ENCODE measurements at places on chromosomes 1 and 21. TPM values are rescaled to one million over a fixed set of nuclear protein-coding genes. Genes with fewer than 3 reads are reported as not detected.

The LCE2B gene
- total RNA-seq, result not detected

The KCNE1 gene
- 0.17 TPM for total RNA-seq

The LCE1B gene
- not detected for total RNA-seq

The RAB7B gene
- total RNA-seq, result 13.6 TPM

The IL19 gene
- total RNA-seq, result not detected

The KANK4 gene
- under 0.01 TPM for total RNA-seq

The TUT4 gene
- total RNA-seq, result 26.5 TPM

The HSD3B1 gene
- total RNA-seq, result not detected

The PDZK1IP1 gene
- total RNA-seq, result not detected

The FMO1 gene
- 0.16 TPM for total RNA-seq

The UFC1 gene
- 210 TPM for total RNA-seq

The UMODL1 gene
- not detected for total RNA-seq

The ZNF648 gene
- total RNA-seq, result not detected

The RORC gene
- not detected for total RNA-seq

The TPR gene
- 62.9 TPM for total RNA-seq

The SMPDL3B gene
- total RNA-seq, result not detected

The AMY1C gene
- total RNA-seq, result not detected

The RPTN gene
- total RNA-seq, result not detected

The HTR1D gene
- total RNA-seq, result not detected

The MSH4 gene
- 0.52 TPM for total RNA-seq

The DISP3 gene
- not detected for total RNA-seq

The FALEC gene
- 1.6 TPM for total RNA-seq

The TAGLN2 gene
- total RNA-seq, result 355 TPM

The LEMD1 gene
- not detected for total RNA-seq

The VAV3 gene
- not detected for total RNA-seq

The HS2ST1 gene
- 41.5 TPM for total RNA-seq

The TIE1 gene
- total RNA-seq, result 0.79 TPM

The RNF186 gene
- not detected for total RNA-seq

The AKR7A3 gene
- 0.43 TPM for total RNA-seq

The KIF26B gene
- total RNA-seq, result 1.3 TPM

The PTGFRN gene
- total RNA-seq, result 268 TPM

The SEMA4A gene
- total RNA-seq, result 1.6 TPM

The ENAH gene
- 97.4 TPM for total RNA-seq

The SPSB1 gene
- total RNA-seq, result 20.3 TPM

The OR6K3 gene
- not detected for total RNA-seq

The FLG2 gene
- under 0.01 TPM for total RNA-seq

The F5 gene
- not detected for total RNA-seq

The OR14K1 gene
- total RNA-seq, result not detected

The CELSR2 gene
- total RNA-seq, result 0.63 TPM

The BCAN gene
- not detected for total RNA-seq

The FNDC5 gene
- total RNA-seq, result 4.6 TPM

The PODN gene
- 51.2 TPM for total RNA-seq

The SYT6 gene
- not detected for total RNA-seq

The DFFA gene
- total RNA-seq, result 41.4 TPM

The WNT9A gene
- total RNA-seq, result 2.8 TPM

The SH2D1B gene
- not detected for total RNA-seq

The NR1I3 gene
- not detected for total RNA-seq

The INSRR gene
- not detected for total RNA-seq

The GIPC2 gene
- total RNA-seq, result 0.09 TPM

The ISG15 gene
- 95.7 TPM for total RNA-seq

The PKLR gene
- 0.16 TPM for total RNA-seq

The USH2A gene
- not detected for total RNA-seq

The SLAMF9 gene
- total RNA-seq, result not detected

The KAZN gene
- total RNA-seq, result 3.8 TPM

The MEX3A gene
- 1.2 TPM for total RNA-seq

The ZBTB8OS gene
- total RNA-seq, result 69.9 TPM

The CCSAP gene
- total RNA-seq, result 2.1 TPM

The OTUD7B gene
- total RNA-seq, result 13.8 TPM

The REN gene
- total RNA-seq, result not detected

Measured in bronchial smooth muscle cell (primary cell).